ENCODE measurements at places on chromosomes 2 and 18.

DNA sequence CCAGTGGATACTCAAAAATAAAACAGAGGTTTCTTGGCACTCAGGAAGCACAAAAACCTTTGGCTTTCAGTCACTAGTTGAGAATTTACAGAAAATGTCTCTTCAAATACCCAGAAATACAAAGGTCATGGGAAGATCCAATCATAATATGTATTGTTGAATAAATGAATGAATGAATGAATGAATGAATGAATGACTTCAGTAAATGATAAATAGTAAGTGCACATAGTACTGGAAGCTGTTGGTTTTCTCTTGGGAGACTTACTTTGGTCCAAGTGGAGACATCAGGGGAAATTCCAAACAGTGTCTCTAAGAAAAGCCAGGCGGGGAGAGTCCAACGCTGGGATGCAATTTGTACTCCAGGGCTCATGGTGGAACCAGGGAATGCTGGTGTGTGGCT lies 261.3 kb upstream of the KLHL29 start:
- no peak for DNase-seq

- no peak for DNase-seq
These were observed 451.4 kb upstream of the ST6GAL2 start for GRCh38 chr2:107337209-107337898.

- no peak for DNase-seq
These were observed 12.9 kb upstream of the ESPNL start for GRCh38 chr2:238087211-238087610.

- no peak for DNase-seq
These were observed 28.9 kb downstream of the EIPR1 start for GRCh38 chr2:3348767-3349166.

DNA sequence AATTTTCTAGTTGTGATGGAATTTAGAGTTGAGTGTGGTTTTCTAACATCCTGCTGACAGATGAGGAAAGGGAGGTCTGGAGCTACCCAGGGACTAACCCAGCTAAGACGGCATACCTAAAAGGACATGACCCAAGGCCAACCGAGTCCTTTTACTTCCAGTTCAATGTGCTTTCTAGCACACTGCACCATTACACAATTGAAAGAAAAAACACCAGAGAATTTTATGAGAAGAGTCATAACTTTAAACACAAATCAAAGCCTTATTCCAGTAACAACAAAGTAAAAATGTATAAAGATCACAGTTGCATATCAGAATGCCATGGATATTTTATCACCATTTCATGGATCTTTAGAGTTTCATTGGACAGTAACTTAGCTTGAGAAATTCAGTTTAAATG lies 480.3 kb downstream of the MEIS1 start:
- DNase-seq: no peak

- DNase-seq: peak; percentile 51
These were observed 500 bp downstream of the CCNYL1 start for GRCh38 chr2:207711750-207712530.

DNA sequence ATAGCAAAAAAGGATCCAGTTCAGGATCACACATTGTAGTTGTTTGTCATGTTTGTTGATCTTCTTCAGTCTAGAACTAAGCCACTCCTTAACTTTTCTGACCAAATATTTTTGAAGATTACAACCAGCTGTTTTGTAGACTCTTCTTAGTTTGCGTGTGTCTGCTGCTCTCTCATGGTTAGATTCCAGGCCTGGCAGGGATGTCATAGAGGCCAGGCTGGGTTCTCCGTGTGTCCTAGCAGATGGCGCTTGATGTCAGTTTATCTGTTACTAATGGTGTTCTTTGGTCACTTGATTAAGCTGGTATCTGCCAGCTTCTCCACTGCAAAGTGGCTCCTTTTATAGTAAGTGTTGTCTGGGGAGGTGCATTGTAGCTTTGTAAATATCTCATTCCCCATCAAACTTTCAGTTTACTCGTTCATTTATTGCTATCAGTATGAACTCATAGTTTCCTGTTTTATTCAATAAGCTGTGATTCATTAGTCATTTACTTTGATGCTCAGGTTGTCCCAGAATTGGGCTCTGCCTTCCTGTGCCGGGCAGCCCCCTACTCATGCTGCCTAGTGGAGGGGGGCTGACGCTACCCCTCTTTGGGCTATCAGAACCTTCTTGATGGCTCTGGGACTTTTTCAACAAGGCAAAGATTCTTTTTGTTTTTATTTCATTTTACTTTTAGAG lies 42.1 kb downstream of the GRHL1 start:
- no peak for DNase-seq

- DNase-seq: peak; percentile 23
These were observed 118.0 kb upstream of the MSTN start for GRCh38 chr2:190180313-190181122.

DNA sequence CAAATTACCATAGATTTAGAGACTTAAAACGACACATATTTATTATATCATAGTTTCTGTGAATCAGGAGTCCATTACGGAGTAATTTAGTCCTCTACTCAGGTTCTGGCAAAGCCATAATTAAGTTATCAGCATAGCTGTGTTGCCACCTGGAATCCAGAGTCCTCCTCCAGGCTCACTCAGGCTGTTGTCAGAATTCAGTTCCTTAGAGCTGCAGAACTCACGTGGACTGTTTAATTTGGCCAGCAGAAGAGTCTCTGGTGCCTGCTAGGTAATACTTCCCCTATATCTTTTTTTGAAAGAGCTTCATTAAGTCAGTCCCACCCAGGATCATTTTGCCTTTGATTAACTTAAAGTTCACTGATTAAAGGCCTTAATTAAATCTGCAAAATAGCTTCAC lies 891.5 kb downstream of the SUCLG1 start:
- no peak for DNase-seq

GRCh38 chr2:69191634-69192033 lies 178.7 kb downstream of the ANTXR1 start:
- no peak for DNase-seq

DNA sequence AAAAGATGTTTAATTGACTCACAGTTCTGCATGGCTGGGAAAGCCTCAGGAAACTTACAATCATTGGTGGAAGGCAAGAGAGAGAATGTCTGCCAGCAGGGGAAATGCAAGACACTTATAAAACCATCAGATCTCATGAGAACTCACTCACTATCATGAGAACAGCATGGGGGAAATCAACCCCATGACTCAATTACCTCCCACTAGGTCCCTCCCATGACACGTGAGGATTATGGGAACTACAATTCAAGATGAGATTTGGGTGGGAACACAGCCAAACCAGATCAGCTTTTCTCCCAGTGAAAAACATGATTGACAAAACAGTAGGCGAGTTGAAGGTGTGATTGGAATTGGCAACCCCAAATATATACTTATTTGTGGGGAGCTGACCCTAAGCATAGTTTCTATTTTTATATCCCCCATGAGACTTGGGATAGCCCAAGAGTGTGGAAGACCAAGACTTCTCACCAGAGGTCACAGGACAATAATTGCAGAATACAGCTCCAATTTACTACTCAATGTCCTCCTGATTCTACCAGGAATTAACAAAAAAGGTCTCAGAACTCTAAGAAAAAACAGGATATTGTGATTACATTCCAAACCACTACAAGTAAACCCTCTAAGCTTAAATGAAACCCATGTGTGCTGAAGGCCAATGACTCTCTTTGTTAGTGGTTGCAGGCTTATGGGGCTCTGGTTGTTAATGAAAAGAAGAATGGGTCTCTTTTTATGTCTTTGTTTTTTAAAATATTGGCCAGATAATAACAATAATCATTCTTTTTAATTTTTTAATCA lies 96.1 kb upstream of the PIK3C3 start:
- DNase-seq: no peak

- DNase-seq: no peak
These were observed 75.1 kb downstream of the ACOXL start for GRCh38 chr2:110807522-110807921.

DNA sequence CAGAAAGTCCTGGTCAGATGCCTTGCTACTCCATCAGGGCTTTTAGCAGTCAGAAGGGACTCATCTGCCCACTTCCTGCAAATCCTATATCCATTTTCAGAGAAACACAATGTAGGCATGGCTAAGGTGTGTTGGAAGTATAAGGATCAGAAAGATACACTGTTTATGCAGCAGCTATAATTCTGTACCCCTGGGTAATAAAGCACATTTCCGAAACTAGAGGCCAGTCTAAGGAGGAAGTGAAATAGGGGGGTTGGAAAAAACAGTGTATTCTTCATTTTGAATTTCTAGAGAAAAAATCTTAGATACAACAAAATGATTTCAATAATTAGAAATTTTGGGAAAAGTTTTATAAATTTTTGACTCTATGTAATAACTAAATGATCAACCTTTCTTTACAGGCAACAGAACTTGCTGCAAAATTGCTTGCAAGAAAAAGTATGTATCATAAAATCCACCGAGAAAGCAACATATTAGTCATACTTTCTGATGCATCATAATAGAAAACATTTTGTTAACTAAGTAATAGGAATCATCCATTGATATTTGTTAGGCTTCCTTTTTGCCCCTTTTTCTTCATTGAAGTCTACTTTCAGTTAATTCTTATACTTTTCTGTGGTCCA lies 47.4 kb downstream of the FSIP2 start:
- no peak for DNase-seq

DNA sequence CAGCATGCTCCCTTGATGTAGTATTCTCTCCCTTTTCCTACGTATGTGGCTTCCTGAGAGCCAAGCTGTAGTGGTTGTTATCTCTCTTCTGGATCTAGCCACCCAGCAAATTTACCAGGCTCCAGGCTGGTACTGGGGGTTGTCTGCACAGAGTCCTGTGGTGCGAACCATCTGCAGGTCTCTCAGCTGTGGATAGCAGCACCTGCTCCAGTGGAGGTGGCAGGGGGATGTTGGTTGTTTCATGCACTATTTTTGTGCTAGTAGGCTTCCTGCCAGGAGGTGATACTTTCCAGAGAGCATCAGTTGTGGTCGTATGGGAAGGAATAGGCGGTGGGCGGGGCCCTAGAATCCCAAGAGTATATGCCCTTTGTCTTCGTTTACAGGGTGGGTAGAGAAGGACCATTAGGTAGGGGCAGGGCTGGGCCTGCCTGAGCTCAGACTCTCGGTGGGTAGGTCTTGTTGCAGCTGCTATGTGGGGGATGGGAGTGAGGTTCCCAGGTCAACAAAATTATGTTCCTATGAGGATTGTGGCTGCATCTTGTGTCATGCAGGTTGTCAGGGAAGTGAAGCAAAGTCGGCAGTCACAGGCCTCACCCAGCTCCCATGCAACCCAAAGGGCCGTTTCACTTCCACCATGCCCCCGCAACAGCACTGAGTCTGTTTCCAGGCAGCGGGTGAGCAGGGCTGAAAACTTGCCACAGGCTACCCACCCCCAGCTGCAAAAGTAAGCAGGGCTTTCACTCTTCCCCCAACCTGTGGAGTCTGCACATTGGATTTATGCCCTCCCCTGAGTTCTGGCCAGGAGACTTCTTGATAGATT lies 1139.5 kb downstream of the BCL11A start:
- no peak for DNase-seq

GRCh38 chr2:64327510-64328414 lies 126.2 kb upstream of the LGALSL start:
- DNase-seq: peak; percentile 62

- no peak for DNase-seq
These were observed 94.6 kb downstream of the PLEKHM3 start for GRCh38 chr2:207930747-207931146.

DNA sequence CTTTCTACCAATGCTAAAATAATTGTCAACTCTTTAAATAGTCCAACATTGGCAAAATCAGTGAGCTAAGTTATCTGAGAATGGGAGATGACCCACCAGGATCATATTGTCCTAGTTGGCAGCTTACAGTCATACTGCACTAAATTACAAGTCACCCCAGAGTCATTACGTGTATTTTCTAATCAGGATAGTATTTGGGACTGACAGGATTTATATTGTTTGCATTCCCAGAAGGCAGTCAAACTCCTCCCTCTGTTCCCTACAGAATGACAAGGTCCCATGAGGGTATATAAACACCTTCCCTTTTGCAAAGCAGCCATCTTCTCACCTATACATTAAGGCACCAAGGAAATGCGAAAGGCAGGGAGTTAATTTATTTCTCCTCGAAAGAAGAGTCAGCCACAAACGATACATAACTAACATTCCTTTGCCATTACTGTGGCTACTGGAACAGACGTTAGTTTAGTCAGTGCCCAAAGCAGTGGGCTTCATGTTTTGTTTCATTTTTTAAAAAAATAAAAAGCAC lies 125.3 kb downstream of the ANTXR1 start:
- DNase-seq: no peak

GRCh38 chr2:239710953-239711861 lies 310.4 kb upstream of the HDAC4 start:
- DNase-seq: no peak

DNA sequence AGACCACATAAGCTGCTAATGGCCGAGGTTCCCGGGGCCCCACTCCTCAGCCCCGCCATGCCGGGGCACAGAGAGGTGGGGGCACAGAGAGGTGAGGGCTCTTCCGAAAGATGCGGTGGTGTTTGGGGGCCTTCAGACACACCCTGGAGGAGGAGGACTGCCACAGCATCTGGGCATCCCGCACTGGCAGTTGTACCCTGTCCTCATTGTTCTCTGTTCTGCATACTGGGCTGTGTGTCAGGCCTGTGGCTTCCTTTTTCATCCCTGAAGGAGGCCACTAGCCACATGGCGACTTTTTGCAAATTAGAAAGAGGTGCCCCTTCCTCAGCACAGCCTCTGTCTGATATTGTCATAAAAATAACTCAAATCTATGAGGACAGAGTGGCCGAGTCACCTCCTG lies 150.1 kb downstream of the CTIF start:
- no peak for DNase-seq

- no peak for DNase-seq
These were observed 142.2 kb downstream of the EPHA4 start for GRCh38 chr2:221429741-221430491.

DNA sequence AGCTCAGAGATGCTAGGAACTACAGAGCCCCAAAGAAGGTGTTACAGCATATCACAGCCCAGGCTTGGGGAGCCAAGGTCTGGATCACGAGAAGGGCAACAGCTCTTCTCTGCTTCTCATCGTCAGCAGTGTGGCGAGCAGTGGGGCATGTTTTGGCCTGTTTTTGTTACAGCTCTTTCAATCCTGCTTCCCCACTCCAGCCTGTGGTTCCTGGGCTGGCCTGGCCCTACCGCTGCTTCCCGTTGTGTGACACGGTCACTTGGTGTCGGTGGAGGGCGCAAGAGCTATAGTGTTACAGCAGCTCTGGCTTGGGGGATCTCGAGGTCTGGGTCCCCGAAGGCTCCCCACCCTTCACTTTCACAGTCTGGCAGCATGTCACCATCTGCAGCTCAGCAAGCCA lies 870.2 kb downstream of the CBLN2 start:
- DNase-seq: no peak

DNA sequence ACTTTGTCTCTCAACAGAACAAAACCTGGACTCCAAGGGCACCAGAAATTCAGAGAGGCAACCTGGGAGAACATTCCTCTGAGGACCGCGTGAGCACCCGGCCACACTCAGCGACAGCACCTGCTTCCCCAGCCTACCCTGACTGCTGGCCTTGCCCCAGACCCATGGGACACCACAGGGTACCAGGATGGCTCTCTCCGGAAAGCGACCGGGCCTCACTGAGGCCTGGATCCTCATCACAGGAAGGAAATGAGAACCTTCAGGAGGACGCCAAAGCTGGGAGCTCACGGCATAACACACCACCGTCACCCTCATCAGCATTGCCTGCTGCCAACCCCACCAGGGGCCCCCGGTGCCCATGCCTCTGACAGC lies 38.9 kb downstream of the HS6ST1 start:
- DNase-seq: no peak

Measured in activated CD4-positive, alpha-beta T cell treated with anti-CD3 and anti-CD28 coated beads, Interleukin-2, amount 50 U/mL, for 48 hours (primary cell).